ENCODE measurements at places on chromosomes 7 and 10.

DNA sequence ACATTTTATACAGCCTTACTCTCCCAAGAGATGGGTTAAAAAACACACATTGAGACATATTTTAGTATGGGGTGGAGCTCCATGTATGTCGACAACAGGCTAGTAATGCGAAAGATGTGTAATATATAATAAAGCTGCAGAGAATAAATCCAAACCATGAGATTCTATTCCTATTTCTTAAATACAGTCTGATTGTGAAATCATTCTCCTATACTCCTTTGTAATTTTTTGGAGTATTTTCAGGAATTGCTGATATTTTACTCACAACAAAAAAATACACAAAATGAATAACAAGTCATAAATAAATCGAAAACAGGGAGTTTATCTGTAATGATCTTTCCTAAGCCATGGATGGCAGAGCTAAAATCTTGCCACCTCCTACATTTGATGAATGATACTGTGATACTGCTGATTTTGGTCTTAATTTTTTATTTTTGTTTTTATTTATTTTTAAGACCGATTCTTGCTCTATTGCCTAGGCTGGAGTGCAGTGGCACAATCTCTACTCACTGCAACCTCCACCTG is 173.5 kb upstream of the KLF6 start:
- no peak for DNase-seq

- DNase-seq: no peak
Measured at GRCh38 chr10:87739703-87740102, 78.3 kb downstream of the ATAD1 start.

GRCh38 chr10:126216632-126216961 is 171.7 kb downstream of the ADAM12 start:
- no peak for DNase-seq

DNA sequence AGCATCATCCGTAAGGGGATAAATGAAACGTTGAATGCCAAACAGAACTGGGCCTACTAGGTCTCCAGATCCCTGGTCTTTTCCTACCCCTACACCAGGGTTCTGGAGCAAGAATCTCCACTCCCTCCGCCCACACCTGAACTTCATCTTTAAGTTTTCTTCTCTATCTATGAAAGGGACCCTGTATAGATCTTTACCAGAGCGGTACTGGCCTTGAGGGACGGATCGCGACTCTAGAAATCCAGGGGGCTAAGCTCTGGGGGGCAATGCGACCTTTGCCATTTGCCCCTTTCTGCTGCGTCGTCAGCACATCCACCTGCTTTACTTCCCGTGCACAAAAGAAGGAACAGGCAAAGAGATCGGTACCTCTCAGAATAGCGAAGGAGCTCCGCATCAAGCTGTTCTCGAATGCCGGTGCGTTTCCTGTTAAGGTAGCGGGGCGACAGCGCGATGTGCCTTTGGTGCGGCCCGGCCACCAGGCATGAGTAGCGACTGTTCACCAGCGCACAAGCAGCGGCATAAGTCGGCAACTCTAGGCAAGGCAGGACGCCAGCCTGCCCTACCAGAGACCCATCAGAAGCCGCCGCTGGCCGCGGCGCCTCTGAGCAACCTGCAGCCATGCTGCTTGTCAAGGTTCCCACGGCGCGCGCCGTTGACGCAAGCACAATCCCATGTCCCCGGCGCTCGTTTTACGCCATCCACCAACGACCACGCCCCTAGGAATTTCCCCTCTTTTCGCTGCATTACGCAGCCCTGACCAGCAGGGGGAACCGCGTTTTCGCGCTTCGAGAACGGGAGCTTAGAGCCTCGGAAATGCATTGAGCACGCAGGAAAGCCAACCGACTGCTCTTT is at the start of gene POLR1F:
POLR1F (minus strand) TSS at position 641 of the 852 bp plus-strand sequence; CDS start at position 620, 21 bp downstream.
- peak; percentile 93 for DNase-seq

- DNase-seq: peak; percentile 7
Measured at GRCh38 chr7:99679032-99679399, 780 bp downstream of the CYP3A5 start.

DNA sequence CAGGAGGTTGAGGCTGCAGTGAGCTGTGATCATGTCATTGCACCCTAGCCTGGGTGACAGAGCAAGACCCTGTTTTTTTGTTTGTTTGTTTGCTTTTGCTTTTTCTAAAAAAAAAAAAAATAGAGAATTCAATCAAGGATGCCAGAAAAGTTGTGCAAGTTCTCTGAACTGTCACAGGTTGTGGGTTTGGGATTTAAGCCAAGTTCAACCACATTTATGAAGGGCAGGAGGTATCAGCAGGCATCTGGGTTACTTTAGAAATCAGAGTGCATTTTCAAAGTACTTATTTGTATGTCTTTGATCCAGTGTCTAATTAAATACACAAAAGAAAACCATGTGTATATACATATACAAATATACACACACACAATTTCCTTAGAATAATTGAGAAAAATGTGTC is 151.2 kb upstream of the MINDY3 start:
- DNase-seq: no peak

GRCh38 chr10:86075512-86075911 is 291.1 kb downstream of the GRID1 start:
- DNase-seq: no peak

DNA sequence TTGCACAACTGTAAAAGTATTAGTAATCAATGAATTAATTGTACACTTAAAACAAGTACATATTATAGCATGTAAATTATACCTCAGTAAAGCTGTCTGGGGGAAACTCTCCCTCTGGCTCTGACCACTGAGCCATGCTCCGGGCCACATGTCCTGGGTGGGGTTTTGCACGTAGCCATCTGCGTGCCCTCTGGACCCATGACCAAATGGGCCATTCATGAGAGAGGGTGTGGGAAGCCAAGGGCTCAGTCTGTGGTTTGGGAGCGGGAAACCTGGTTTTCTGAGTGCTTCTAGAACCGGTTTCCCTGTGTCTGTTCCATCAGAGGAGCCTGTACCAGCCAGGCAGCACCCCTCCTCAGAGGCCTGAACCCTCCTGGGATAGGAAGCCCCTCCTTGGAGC is 143.2 kb downstream of the SH3PXD2A start:
- DNase-seq: no peak

GRCh38 chr7:5624386-5625365 is 156.8 kb downstream of the RNF216 start:
- DNase-seq: no peak

GRCh38 chr10:123045961-123046731 is 37.3 kb downstream of the ACADSB start:
- DNase-seq: no peak

- no peak for DNase-seq
Measured at GRCh38 chr7:156833312-156833711, 59.7 kb downstream of the LMBR1 start.

DNA sequence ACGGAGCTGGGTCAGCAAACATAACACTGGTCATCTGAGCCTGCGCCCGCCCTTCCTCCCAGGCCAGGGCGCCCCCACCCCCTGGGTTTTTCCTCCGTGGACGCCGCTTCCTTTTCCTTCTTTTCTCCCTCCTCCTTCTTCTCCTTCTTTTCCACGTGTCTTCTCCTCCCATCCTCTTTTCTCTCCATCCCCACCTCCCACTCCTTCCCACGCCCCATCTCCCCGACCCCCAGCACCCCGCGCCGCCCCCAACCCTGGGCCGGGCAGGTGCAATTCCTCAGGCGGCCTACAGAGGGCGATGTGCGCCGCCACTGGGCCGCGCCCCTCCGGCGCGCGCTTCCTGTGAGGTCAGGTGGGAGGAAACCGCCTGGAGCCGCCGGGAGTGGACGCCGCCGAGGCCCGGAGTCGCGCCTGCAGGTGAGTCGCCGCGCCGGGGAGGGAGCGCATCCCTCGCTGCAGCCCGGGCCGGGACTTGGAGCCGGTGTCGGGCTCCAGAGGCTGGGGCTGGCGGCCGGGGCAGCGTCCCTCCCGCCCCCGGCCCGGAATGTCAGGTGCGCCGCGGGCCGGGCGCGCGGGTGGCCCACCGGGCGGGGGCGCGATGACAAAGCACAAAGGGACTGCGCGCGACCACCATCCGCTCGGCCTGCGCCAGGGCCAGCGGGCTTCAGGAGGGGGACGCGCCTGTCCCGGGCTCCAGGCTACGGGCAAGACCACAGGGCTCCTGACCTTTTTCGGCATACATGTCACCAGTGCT is at the start of gene FAM241B:
FAM241B (plus strand) TSS at position 351 of the 754 bp plus-strand sequence. CDS start 1,497 bp downstream, outside the sequence.
- DNase-seq: peak; percentile 31

GRCh38 chr7:918441-919113 is 35.9 kb downstream of the ADAP1 start:
- no peak for DNase-seq

GRCh38 chr10:95907456-95908253 is at the start of gene CC2D2B:
Gene CC2D2B, plus strand, starts transcription at chr10:95907975. Its CDS starts 3,349 bp downstream, at chr10:95911324.
- peak; percentile 71 for DNase-seq

GRCh38 chr10:109957092-109957797 is 33.9 kb upstream of the XPNPEP1 start:
- DNase-seq: no peak

DNA sequence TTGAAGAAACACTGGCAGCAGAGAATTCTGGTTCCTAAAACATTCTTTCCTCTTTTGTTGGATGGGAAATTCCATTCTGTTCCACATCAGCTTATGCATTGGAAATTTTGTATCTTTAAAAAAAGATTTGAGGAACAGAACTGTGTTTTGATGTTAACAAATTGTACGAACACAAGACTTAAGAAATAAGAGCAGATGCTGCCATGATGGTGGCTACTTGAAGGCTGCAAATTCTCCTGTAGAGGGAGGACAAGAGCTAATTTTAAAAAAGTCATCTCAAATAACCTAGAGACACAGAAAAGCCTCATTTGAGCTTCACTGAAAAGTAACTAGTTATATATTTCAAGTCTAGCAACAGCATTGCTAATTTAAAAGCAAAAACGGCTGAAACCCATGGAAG is 29.8 kb downstream of the NDUFB2 start:
- no peak for DNase-seq

DNA sequence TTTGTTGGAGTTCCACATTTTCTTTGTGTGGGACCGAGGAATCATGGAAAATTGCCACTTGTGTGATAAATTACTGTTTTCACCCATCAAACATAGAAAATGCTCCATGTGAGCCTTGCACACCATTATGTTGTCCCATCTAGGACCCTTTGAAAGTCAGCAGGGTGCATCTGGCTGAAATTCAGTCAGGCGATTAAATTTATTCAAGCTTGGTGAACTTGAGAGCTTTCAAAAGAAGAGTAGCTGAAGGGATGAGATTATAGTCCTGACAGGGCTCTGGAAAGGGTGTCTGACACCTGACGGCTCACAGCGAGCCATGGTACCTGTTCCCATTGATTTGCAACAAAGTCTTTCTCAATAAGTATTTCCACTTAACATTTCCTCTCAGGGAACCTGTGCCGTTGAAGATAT is 399.7 kb upstream of the ETV1 start:
- DNase-seq: no peak

GRCh38 chr10:22640359-22640758 is 74.0 kb downstream of the PIP4K2A start:
- no peak for DNase-seq

- no peak for DNase-seq
Measured at GRCh38 chr10:117537904-117538524, 4.5 kb upstream of the EMX2 start.

DNA sequence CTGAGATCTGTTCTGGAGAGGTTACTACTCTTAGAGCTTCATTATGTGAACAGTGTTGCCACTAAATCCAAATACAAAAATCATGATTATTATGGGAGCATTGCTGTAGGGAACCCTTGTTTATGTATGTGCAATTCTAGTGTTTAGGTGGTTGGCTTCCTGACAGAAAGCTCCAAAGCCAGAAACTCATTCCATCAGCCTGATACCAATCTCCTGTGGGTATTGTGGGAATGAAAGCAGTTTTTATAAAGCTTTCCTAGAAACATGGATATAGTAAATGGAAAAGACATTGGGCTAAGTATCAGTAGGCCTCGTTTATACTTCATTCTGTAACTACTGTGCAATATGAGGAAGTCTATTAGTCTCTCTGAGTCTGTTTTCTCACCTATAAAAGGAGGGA is 6.4 kb downstream of the SDK1 start:
- DNase-seq: no peak

DNA sequence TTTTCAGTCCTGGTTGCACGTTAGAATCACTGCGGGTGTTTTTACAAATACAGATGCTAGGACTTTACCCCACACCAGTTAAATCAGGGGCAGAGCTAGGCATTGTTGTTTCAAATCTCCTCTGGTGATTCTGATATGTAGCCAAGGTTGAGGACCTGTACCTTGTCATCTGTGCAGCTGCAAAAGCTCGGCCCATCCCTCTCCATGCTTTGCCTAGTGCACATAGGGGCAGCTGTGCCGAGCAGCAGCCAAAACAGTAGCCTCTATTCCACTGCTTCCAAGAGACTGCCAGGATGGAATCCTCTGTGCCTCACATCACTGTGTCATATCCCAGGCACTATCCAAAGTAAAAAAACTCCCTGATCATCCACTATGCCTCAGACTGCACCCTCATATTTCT is 181.3 kb downstream of the CDK14 start:
- DNase-seq: no peak

DNA sequence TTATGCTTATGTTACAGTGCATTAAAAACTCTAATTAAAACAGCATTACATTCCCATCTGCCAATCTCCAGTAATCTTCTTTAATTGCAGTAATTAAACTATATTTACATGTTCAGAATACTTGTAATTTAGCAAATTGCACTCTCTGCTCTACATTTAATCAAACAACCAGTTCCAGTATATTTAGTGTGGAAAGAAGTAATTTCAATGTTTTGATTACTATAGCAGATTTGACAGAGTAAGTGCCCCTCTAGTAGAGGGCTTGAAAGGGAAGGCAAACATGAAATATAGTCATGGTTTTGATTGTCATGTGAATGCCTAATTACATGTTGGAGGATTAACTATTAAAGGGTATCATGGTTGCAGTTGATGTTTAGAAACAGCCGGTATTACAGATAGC is 739.7 kb downstream of the AUTS2 start:
- DNase-seq: no peak

DNA sequence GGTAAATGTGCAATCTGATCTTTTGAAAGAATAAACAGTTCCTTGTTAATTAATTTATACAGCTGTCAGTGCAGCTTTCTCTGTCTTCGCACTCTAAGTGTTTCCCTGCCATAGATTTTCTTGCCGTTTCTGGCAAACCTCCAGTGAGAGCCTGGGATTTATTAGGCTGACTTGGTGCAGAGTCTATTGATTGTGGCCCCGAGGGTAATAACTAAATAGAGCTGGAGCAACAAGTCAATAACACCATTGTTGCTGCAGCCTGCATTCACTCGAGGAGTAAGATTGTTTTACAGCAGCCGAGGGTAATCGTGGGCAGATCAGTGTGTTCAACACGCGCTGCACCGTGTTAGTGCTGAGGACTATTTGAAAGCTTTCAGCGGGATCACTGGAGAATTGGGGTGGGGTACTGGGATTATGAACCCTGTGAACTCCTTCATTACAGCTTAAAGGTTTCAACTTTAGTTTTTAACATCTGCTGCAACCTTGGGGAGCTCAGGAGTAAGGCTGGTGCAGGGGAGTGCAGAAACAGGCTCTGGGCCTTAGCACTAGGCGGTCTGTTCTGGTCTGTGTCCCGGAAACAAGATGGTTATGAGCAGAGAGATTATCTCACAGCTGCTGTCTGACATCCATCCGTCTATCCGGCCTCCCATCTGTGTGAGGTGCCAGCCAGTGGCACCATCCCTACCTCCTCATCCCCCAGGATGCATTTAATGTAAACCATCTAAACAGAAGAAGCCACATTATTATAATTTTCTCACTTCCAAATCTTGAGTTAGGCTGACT is 174.0 kb upstream of the TCF7L2 start:
- DNase-seq: no peak

- DNase-seq: no peak
Measured at GRCh38 chr7:131250331-131250730, 77.3 kb upstream of the MKLN1 start.

GRCh38 chr10:132400547-132401151 is 3.6 kb downstream of the PWWP2B start:
- DNase-seq: no peak

Data from kidney capillary endothelial cell (primary cell).